Activated T-cell treated with anti-CD3 and anti-CD28 coated beads for 4 hours (primary cell): ENCODE measurements at places on chromosomes 4 and X.

- DNase-seq = no peak
Observed at GRCh38 chrX:97547877-97548578, 664.3 kb downstream of the RPA4 start.

GRCh38 chr4:47926667-47927258, 12.4 kb upstream of the NFXL1 start:
- DNase-seq = peak; percentile 33

DNA sequence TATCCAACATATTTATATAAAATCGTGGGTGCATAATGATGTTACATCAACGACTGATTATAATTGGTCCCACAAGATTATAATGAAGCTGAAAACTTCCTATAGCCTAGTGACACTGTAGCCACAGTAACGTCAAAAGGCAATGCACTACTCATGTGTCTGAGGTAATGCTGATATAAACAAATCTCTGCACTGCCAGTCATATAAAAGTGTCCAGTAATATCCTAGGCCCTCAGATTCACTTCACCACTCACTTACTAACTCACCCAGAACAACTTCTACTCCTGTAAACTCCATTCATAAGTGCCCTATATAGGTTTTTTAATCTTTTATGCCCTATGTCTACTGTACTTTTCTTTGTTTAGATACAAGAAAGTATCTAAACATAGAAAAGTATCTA, 18.8 kb downstream of the FRYL start:
- no peak for DNase-seq

DNA sequence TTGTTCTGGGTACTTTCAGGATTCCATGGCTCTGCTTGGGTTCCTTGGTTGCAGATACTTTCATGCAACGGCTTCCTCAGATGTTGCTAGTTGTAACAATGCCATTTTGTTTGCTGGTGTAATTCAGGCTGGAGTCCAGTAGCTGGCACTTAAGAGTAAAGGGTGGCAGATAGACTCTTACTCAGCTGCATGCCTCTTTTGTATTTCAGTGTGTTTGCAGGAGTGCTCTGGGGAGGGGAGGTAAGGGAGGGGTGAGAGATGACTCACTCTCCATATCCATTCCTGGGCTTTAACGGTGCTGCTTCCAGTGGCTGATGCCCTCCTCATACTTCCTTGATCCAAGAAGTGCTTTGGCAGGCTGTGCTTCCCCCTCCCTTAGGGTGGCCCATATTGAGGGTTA, 155.2 kb downstream of the ZNF330 start:
- no peak for DNase-seq

DNA sequence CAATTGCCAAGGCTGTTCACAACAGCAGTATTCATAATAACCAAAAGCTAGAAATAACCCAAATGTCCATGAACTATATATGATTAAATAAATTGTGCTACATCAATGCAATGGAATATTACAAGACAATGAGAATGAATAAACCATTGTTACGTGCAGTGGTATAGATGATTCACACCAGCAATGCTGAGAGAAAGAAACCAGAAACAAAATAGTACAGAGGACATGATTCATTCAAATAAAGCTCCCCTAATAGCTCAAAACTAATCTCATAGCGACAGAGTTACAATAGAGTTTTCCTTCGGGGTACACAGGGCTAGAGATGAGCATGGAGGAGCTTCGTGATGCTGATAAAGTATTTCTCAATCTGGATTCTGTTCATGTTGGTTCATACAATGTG, 148.1 kb upstream of the SPANXN1 start:
- no peak for DNase-seq

GRCh38 chrX:144327495-144327894, 443.6 kb downstream of the UBE2NL start:
- no peak for DNase-seq

DNA sequence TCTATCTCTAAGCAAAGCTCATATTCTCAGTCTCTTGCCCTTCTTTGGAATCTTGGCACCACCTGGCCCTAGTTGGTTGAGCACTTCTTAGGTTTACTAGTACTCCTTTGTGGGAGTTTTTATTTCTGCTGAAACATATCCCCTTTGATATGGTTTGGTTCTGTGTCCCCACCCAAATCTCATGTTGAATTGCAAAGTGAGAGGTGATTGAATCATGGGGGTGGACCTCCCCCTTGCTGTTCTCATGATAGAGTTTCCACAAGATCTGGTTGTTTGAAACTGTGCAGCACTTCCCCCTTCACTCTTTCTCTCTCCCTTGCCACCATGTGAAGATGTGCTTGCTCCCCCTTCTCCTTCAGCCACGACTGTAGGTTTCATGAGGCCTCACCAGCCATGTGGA, 22.2 kb upstream of the SYNPO2 start:
- no peak for DNase-seq

- DNase-seq = no peak
Observed at GRCh38 chrX:112759512-112759911, 79.8 kb upstream of the LHFPL1 start.

- DNase-seq = no peak
Observed at GRCh38 chrX:5559386-5559785, 669.3 kb downstream of the NLGN4X start.

DNA sequence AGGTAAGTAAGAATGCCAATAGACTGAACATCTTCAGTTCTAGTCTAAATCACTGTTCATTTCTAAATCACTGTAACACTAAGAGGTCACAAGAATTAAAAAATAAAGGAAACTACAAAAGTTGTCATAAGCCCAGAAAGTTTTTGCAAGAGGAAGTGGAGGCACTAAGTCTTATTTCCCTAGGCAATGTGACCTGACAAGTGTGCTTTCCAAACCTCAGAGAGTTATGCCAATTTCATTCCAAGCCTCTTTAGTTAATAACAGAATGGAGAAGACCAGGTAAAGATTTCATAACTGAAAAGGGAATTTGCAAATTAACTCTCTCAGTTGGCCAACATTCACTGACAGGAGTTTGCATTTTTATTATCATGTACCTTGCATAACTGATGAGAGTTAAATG, 40.5 kb downstream of the BBS12 start:
- DNase-seq = no peak

DNA sequence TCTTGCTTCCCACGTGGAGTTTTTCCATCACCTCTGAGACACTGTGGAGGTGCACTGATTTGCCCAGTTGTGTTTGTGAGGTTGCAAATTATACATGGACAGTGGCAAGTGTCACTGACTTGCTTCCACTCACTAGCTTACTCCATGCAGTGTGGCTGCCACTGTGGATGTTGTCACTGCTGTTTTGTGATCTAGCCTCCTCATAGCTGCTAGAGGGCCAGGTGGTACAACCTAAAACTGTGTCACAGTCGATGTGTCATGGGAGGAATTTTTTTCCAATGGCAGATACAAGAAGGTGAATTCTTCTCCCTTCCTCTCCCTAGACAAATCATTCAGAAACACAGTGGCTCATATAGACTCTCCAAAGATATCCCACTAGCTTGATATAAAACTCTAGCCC, 37.5 kb upstream of the TMPRSS11F start:
- DNase-seq = no peak

- DNase-seq = no peak
Observed at GRCh38 chr4:71266090-71266794, 72.6 kb upstream of the SLC4A4 start.

- no peak for DNase-seq
Observed at GRCh38 chrX:47158131-47158530, 13.1 kb downstream of the RBM10 start.

DNA sequence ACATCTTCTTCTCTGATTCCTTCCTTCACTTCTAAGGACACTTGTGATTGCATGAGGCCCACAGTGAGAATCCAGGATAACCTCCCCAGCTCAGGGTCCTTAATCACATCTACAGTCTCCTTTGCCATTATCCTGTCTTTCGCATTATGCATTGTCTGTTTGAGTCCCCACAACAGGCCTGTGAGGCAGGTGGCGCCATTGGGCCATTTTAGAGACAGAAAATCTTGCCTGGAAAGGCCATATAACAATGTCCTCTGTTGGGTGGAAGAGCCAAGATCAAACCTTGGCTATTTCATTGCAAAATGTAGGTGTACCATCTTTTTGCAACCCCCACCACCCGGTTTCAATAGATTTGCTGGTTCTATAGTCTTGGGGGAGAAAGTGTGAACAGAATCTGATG, 11.8 kb upstream of the DCUN1D4 start:
- peak; percentile 49 for DNase-seq

- no peak for DNase-seq
Observed at GRCh38 chr4:41670982-41671381, 77.5 kb downstream of the PHOX2B start.

DNA sequence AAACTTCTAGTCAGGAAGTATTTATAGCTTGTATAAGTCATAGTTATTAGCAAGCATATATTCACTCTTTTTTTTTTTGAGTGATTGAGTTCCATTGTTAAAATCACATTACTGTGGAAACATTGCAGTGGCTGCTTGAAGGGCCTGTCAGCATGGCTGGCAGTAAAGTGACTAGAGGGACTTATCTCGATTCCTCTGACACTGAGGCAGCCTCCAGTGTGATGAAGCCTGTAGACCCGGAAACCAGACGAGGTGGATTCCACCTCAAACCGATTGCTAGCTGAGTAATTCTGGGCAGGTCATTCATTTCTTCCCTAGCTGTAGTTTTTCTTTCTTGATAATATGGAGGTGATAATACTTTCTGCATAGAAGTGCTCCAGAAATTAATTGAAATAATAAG, 4.7 kb downstream of the FAM149A start:
- no peak for DNase-seq

GRCh38 chr4:119781044-119781443, 152.4 kb upstream of the PDE5A start:
- DNase-seq = no peak

DNA sequence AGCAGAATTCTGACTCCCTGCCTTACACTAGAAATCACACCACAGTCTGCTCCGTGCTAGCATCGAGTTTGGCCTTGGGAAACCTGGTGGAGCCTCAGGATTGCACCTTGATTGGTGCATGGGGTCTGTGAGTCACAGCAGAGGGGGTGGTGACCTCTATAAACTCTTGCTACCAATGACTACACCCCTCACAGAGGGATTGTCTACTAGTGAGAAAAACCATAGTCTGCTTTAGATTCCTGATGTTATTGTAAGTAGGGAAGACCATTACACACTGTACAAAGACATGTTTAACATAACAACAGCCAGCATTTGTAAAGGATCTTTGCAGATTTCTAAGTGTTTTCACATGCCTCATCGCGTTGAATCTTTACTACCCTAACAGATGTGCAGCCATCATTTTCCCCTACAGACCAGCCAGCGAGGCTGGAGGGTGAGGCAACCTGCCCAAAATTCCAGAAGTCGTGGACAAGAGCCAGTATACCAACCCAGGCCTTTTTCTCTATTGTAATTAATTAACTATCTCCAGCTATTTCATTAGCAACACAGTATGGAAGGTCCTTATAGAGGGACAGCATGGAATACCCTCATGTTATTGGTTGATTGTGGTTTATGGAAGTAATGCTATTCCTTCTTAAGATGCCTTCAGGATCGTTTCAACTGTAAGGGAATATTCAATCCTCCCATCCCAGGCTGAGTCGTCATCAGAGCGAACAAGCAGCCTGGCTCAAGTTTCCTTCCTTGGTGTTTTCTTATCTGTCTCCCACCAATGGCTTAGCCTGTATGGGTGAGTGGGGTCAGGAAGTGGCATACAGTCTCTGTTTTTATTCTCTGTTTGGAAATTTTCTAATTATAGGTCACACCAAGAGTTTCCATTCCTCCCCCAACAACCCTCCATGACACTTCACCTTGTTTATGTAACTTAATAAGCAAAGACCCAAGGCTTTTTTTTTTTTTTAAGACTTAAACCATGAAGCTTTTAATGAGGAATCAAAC, 55.9 kb upstream of the KDR start:
- DNase-seq = no peak

DNA sequence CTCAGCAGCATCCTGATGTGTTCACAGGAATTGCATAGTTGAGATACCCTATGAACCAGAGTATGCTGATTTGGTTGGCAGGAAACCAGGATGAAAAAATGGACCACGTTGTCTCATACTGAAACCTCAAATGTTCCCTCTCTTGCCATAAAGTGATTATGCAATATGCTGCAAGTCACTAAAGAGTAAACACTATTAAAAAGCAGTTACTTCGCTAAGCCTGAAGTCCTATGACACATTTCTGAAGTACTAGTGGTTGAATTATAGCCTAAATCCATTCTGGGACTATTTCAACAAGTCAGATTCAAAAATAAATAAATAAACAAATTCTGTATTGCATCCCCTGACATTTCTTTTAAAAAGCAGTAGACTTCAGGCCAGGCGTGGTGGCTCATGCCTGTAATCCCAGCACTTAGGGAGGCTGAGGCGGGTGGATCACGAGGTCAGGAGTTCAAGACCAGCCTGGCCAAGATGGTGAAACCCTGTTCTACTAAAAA, 106.0 kb upstream of the NAP1L5 start:
- no peak for DNase-seq

- DNase-seq = no peak
Observed at GRCh38 chrX:13693341-13693961, 4.5 kb downstream of the RAB9A start.

DNA sequence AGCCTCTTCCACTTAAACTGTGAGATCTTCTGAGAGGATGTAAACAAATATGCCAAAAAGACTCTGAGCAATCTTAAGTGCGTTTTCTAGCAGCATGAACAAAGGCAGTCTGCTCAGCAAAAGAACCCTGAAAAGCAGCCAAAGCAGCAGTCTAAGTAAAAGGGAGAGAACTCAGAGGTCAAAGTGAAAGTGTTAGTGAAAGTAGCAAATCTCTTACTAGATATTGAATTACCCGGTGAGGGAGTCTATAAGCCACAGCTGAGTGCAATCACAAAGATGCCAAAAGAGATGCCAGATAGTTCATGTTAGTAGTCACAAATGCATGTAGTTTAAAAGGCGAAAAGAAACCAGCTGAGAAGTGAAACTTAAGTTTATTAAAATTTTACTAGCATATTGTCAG, 7.9 kb upstream of the GNRHR start:
- DNase-seq = no peak

GRCh38 chr4:2254665-2255500, 7.0 kb downstream of the MXD4 start:
- no peak for DNase-seq

DNA sequence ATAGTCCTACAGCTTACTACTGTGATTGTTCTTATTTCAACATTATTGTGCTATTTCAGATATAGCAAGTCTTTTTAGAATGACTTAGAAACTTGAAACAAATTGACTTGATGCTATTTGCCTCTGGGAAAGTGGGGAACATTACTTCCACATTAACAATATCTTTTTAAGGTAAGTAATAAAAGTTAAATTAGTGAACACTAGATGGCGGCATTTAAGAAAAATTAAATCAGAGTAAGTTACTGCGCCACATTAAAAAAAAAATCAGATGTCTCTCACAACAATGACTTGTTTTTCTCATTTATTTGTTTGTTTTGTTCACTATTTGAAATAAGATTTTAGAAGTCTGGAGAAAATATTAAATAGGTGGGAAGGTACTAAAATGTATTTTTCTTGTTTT, 1026.9 kb upstream of the SLIT2 start:
- no peak for DNase-seq
